ENCODE measurements at places on chromosomes 1 and 21.

DNA sequence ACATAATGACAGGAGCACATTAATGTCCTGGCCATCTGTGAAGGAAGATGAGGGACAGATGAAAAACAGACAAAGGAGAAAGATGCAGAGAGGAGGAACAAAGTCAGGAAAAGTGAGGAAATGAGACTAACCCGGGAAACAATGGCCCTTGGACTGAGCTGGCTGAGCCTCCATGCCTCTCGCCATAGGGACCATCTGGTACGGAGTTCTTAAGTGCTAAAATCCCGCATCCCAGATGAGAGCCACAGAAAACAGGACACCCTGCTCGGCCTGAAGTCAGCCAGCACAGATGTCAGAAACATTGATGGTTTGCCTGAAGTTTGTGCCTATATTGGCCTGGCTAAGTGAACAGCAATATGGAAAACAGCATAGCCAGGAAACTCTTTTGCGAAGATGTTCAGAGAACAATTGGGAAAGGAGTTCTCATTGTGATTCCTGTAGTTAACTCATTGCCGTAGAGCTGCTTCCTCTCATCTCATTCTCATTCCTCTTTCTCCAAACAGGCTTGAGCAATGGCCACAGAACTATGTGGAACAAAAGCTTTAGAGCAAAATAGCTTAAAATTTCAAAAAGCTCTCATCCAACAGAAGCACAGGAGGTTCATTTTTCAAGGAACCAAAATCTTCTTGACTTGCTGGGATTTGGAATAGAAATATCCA is 96.6 kb downstream of the ASTN1 start:
- no peak for DNase-seq

DNA sequence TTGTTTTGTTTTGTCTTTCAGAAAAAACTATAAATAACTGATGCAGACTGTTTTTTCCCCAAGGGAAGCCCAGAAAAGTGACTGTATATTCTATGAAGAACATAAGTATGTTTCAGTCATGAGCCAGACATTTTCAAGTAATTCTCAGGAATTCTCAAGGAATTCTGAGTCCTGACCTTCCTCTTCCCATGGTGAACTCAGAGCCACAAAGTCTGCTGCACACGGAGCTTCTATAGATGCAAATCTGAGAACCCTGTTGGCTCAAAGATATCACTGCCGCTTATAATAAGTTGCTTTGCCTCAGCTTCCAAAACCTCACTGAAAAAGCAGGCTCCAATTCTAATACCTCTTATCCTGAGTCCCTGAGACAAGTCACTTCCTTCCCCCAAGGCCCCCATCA is 418.5 kb upstream of the RUNX1 start:
- DNase-seq, result peak; percentile 70

DNA sequence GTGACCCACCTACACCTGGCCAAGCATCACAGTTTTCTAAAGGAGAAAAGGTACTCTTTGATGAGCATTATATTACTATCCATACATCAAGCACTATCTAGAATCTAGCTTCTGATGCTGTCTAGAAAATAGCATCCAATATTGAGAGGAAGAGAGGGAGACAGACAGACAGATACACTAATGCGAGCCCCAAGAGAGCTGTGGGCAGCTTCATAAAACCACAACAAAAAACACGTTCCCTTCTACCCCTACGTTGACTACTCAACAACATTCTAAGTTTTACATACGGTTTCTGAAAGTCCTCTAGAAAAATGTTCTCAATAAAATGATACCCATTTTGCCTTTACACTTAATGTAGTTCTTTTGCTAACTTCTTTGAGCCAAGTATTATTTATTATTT is 221.8 kb downstream of the SLC45A1 start:
- no peak for DNase-seq

- DNase-seq, result no peak
Measured at GRCh38 chr1:194809665-194810064, 1623.3 kb upstream of the B3GALT2 start.
